ENCODE measurements at places on chromosomes 2 and 18. TPM values are rescaled to one million over a fixed set of nuclear protein-coding genes. Genes with fewer than 3 reads are reported as not detected.

- H3K4me1 ChIP-seq, result no peaks in the 10 kb centered on the region
- no peak overlapping the region for H3K27ac ChIP-seq
- no peak overlapping the region for H3K4me3 ChIP-seq
- DNase-seq, result no peak
Observed at GRCh38 chr2:48250943-48251342, 279.0 kb upstream of the STON1 start.

SERPINB11 gene
- not detected for total RNA-seq

DNA sequence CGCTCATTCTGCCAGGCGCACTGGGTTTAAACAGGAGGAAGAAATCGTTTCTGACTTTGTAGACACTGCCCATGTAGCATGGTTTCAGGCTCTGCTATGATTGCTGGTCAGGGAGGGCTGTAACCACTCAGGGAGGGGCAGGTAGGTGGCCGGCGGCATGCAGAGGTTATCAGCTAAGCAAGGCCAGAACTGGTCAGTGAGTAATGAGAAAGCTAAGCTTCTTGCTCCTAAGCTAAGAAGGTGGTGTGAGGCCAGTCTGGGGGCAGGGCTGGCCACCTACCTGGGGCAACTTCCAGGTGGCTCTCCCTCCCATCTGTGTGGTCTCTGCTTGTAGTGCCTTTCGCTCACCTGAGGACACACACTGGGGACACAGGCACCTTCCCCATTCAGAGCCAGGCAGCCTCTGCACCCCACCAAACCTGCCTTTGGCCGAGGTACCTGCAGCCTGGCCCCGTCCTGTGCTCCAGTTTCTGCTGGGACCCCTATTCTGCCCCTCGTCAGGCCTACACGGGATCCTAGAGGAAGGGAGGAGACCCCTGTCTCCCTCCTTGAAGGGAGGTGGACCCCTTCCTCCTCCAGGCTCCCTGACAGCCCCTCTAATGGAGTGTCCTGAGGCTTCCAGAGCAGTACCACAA lies 195.9 kb downstream of the SEPTIN10 start:
- H3K27me3 ChIP-seq, result no peaks in the 10 kb centered on the region
- no peak overlapping the region for H3K4me3 ChIP-seq
- DNase-seq, result no peak
- H3K36me3 ChIP-seq, result no peaks in the 10 kb centered on the region
- H3K4me1 ChIP-seq, result no peaks in the 10 kb centered on the region
- H3K27ac ChIP-seq, result no peak overlapping the region

- no peak overlapping the region for H3K27ac ChIP-seq
- H3K36me3 ChIP-seq, result no peaks in the 10 kb centered on the region
- H3K4me3 ChIP-seq, result no peak overlapping the region
Observed at GRCh38 chr2:67135208-67135607, 261.9 kb upstream of the ETAA1 start.

DNA sequence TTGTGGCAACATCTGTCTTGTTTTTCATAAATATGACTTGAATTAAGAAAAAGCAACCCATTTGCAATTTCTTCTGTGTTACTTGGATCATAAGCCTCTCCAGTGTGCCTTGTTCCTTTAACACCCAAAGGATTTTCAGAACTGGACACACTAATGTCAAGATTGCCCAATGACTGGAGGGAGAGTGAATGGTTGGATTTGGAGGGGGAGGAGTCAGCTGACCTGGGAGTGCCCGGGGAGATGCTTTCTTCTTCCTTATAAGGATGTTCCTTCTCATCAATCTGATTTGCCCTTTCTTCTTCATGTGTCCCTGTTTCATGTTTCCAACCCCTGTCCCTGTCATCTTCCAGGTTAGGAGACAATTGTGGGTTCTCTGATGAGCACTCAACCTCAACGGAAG lies 48.8 kb downstream of the ALPK2 start:
- H3K36me3 ChIP-seq, result no peaks in the 10 kb centered on the region
- no peak for DNase-seq
- H3K27me3 ChIP-seq, result no peaks in the 10 kb centered on the region
- no peak overlapping the region for H3K27ac ChIP-seq

GRCh38 chr18:5693699-5694294 lies 150.0 kb upstream of the EPB41L3 start:
- H3K4me1 ChIP-seq, result no peaks in the 10 kb centered on the region
- H3K36me3 ChIP-seq, result no peaks in the 10 kb centered on the region
- H3K27me3 ChIP-seq, result no peaks in the 10 kb centered on the region
- H3K27ac ChIP-seq, result no peak overlapping the region
- no peak overlapping the region for H3K4me3 ChIP-seq
- no peak for DNase-seq

- H3K4me1 ChIP-seq, result no peaks in the 10 kb centered on the region
- H3K27ac ChIP-seq, result no peak overlapping the region
- H3K4me3 ChIP-seq, result no peak overlapping the region
- no peaks in the 10 kb centered on the region for H3K36me3 ChIP-seq
- H3K27me3 ChIP-seq, result no peaks in the 10 kb centered on the region
Observed at GRCh38 chr18:48621240-48621639, 82.4 kb downstream of the CTIF start.

C18orf63 gene
- not detected for total RNA-seq

GCKR gene
- total RNA-seq, result not detected

KCNG2 gene
- total RNA-seq, result not detected

GRCh38 chr2:105129722-105130232 lies 91.9 kb downstream of the MRPS9 start:
- H3K27ac ChIP-seq, result no peak overlapping the region
- H3K4me1 ChIP-seq, result no peaks in the 10 kb centered on the region
- no peaks in the 10 kb centered on the region for H3K27me3 ChIP-seq
- no peak overlapping the region for H3K4me3 ChIP-seq
- no peak for DNase-seq

CRYGD gene
- total RNA-seq, result not detected

- H3K27ac ChIP-seq, result no peak overlapping the region
- H3K4me3 ChIP-seq, result no peak overlapping the region
- no peak for DNase-seq
Observed at GRCh38 chr2:108330979-108331378, 42.3 kb downstream of the SULT1C2 start.

- no peak for DNase-seq
- no peak overlapping the region for H3K4me3 ChIP-seq
- no peak overlapping the region for H3K27ac ChIP-seq
- no peaks in the 10 kb centered on the region for H3K27me3 ChIP-seq
Observed at GRCh38 chr2:238264072-238264460, 24.2 kb upstream of the HES6 start.

NUP35 gene
- 15.9 TPM for total RNA-seq

DNA sequence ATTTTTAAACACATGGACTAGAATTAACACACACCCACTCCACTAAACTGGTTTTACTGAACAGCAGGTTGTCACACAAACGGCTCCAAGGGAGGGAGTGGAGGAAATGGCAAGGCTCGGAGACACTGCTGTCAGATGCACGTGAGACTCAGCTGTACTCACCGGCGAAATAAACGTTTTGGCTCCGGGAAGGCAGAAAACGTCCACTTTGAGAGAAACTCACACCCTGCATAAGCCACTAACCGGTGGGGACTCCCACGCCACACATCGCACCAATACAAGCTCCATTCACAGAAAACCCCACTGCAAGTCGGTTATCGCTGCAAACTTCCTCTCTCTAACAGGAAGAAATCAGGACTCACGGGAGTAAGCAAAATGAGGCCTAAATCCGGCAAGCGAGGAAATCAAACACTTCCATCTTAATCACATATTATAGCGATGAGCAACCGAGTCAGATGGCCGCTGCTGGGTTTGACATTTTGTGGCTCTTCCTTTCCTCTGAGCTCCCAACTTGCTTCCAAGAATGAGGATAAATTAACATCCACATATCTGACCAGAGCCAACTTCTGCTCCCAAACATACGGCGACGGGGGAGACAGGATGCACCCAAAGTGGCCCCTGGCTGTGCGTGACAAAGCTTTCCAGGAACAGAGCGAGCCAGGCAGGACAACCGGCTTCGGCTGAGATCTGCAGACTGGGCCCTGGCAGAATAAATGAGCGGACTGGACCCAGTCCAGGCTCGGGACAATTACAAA lies 63.5 kb downstream of the HDAC4 start:
- H3K27ac ChIP-seq, result no peak overlapping the region
- no peak overlapping the region for H3K4me3 ChIP-seq
- no peaks in the 10 kb centered on the region for H3K27me3 ChIP-seq

DNA sequence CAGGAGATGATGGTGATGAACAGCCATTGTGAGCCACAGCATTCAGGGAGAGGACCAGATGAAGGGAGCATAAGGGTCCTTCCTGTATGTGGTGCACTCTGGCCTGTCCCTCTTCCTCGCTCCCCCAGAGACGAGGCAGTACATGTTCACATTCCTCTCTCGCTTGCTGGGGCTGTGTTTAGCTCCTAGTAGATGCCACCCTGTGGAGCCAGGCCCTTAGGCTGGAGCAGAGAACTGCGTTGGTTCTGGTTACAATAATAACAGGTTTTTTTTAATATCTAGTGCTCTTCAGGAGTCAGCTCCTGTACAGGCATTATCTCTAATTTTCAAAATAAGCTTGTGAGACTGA lies 171.1 kb upstream of the MYT1L start:
- no peak overlapping the region for H3K27ac ChIP-seq
- no peaks in the 10 kb centered on the region for H3K4me1 ChIP-seq
- no peak overlapping the region for H3K4me3 ChIP-seq
- H3K27me3 ChIP-seq, result no peaks in the 10 kb centered on the region

INPP4A gene
- 165 TPM for total RNA-seq

DNA sequence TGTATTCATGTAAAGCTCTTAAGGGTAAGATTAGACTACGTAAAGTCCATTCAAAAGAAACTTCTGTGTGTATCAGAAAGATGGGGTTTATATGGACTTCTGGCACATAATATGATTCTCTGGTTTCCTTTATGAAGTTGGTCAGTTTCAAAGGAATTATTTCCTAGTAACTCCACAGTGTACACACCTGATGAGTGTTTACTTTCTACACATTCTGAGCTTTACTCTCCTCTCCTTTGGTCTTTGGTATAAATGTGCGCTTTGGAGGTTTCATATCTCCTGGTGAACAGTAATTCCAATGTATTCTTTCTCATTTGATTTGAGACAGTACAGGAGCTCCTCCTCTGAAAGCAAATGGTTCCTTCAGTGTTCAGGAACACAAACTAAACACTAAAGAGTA lies 88.1 kb downstream of the OXER1 start:
- H3K36me3 ChIP-seq, result no peaks in the 10 kb centered on the region
- H3K4me1 ChIP-seq, result no peaks in the 10 kb centered on the region
- no peak overlapping the region for H3K4me3 ChIP-seq
- H3K27me3 ChIP-seq, result no peaks in the 10 kb centered on the region

DNA sequence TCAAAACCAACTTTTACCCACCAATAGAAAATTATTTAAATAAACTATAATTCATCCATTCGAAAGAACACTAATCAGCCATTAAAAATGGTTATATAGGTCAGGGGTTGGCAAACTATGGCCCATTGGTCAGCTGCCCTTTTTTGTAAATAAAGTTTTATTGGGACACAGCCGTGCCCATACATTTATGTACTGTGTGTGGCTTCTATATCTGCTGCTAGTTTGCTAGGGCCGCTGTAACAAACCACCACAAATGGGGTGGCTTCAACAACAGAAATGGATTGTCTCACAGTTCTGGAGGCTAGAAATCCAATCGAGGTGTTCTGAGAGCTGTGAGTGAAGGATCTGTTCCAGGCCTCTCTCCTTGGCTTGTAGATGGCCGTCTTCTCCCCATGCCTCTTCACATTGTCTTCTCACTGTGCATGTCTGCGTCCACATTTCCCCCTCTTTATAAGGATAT lies 7.0 kb upstream of the TXNDC2 start:
- no peaks in the 10 kb centered on the region for H3K4me1 ChIP-seq
- H3K36me3 ChIP-seq, result no peaks in the 10 kb centered on the region
- DNase-seq, result no peak
- no peak overlapping the region for H3K4me3 ChIP-seq

- peaks cover 5% of the 10 kb centered on the region for H3K36me3 ChIP-seq
- H3K4me1 ChIP-seq, result no peaks in the 10 kb centered on the region
- DNase-seq, result no peak
- H3K4me3 ChIP-seq, result no peak overlapping the region
- H3K27ac ChIP-seq, result no peak overlapping the region
Observed at GRCh38 chr2:203418271-203418670, 90.1 kb downstream of the ABI2 start.

GRCh38 chr2:236886456-236886855 lies 199.2 kb upstream of the COPS8 start:
- no peaks in the 10 kb centered on the region for H3K36me3 ChIP-seq
- DNase-seq, result no peak
- H3K27ac ChIP-seq, result no peak overlapping the region
- H3K4me3 ChIP-seq, result no peak overlapping the region

- H3K36me3 ChIP-seq, result no peaks in the 10 kb centered on the region
- H3K27ac ChIP-seq, result no peak overlapping the region
- H3K27me3 ChIP-seq, result no peaks in the 10 kb centered on the region
- no peak for DNase-seq
- H3K4me1 ChIP-seq, result peaks cover 8% of the 10 kb centered on the region
Observed at GRCh38 chr2:231640241-231640640, 47.6 kb downstream of the TEX44 start.

TBR1 gene
- 0.02 TPM for total RNA-seq

NTSR2 gene
- not detected for total RNA-seq

DNA sequence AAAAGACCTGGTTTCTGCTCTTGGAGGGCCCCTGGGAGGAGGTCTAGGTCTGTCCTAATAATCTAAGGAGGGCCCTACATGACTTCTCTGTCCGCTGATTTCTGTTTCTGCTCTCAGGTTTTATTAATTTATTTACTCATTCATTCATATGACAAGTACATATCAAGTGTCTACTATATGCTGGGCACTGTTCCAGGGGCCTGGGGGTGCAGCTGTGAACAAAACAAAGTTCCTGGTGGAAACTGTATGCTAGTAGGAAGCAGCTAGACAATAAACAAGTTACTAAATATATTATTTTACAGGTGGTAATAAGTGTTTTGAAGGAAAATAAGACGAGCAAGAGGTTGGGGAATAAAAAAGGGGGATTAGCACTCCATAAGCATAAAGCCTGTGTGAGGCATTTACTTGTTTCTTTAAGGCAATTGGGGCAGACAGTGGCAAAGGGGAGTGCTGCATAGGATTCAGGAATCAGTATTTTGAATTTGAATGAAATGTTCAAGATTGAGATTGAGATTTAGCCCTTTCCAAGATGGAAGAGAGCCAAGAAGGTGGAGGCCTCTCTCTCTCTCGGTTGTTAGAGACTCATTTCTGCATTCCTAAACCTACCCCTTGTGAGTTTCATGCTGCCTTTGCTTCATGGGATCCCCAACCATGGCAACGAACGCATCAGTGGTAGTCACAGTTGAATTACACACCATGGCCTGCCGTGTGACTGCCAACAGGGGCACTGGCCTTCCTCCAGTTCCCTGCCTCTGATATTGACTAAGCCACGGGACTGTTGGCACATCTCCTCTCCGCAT lies 28.3 kb downstream of the DRC1 start:
- H3K27ac ChIP-seq, result no peak overlapping the region
- H3K4me1 ChIP-seq, result no peaks in the 10 kb centered on the region
- no peak for DNase-seq

- no peak overlapping the region for H3K4me3 ChIP-seq
- no peaks in the 10 kb centered on the region for H3K4me1 ChIP-seq
- H3K27me3 ChIP-seq, result no peaks in the 10 kb centered on the region
- H3K36me3 ChIP-seq, result no peaks in the 10 kb centered on the region
Observed at GRCh38 chr2:173860566-173860965, 104.6 kb downstream of the SP3 start.

DNA sequence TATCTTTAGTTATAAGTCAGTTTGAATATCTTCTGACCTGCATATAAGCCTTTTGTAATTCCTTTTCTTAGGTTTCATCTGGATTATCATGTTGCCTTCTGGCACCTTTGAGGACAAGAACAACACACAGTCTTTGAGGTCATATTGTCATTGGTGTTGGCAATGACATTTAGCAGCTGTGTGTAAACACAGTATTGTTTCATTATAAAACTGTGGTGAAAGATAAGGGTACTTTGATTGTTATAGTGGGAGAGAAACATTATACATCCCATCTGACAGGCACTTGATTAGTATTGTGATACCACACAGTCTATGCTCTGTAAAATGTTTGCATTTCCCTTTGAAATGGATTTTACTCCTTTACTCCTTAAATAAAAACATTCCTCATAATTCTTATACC lies 313.5 kb downstream of the RPRM start:
- no peaks in the 10 kb centered on the region for H3K4me1 ChIP-seq
- H3K36me3 ChIP-seq, result no peaks in the 10 kb centered on the region
- no peak overlapping the region for H3K27ac ChIP-seq

All from naive thymus-derived CD4-positive, alpha-beta T cell (primary cell).